ENCODE measurements at places on chromosomes 6 and 20.

DNA sequence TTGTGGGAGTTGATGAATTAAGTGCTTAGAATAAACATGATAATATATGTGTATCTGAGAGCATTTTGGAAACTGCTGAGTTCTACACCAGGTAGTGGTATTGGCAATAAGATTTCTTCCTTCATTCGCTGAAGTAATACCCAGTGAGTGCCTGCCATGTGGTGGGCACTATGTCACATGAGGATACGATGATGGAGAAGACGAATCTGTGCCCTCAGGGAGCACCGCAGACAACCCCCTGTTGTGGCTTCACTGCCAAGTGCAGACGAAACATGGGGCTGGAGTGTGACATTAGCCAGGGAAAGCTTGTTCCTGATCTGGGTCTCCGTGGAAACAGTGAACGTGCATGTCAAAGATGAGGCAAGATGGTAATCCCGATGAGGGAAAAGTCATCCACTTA lies 7.9 kb downstream of the ZNF76 start:
- DNase-seq: no peak

- no peak for DNase-seq
Observed at GRCh38 chr20:40991181-40991889, 37.3 kb upstream of the TOP1 start.

GRCh38 chr6:63816401-63816981 lies 180.9 kb downstream of the PHF3 start:
- DNase-seq: no peak

- DNase-seq: no peak
Observed at GRCh38 chr6:2839195-2839981, 2.3 kb downstream of the SERPINB1 start.

GRCh38 chr6:149936743-149937142 lies 5.1 kb upstream of the ULBP2 start:
- no peak for DNase-seq

DNA sequence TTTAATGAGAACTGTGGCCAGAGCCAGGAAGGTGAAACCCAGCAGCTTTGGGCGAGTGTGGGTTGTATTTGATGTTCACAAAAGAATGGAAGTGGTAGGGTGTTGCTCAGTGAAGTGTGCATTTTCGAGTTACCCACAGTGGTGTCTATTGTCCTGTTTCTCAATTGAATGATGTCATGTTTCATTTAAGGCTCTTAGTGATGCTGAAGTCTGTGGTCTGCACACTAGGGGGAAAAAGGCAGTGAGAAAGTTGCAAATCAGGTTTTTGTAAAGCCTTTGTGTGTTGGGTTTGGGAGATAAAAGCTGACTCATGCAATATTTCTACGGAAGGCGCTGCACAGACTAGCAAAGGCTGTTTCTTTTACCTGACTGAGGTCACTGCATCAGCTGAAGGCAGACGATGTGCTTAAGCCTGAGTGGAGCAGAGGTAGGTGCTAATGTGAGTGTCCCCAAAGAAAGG lies 121.1 kb downstream of the PLEKHG1 start:
- DNase-seq: no peak

- no peak for DNase-seq
Observed at GRCh38 chr20:20814685-20815084, 102.2 kb upstream of the RALGAPA2 start.

GRCh38 chr20:32934580-32934979 lies 69.7 kb downstream of the SUN5 start:
- no peak for DNase-seq

- no peak for DNase-seq
Observed at GRCh38 chr6:131828080-131828479, 20.3 kb downstream of the ENPP1 start.

- no peak for DNase-seq
Observed at GRCh38 chr6:25582101-25582500, 69.9 kb upstream of the SCGN start.

- peak; percentile 3 for DNase-seq
Observed at GRCh38 chr20:37734228-37734985, 40.6 kb downstream of the CTNNBL1 start.

- no peak for DNase-seq
Observed at GRCh38 chr6:155504848-155505607, 49.4 kb upstream of the NOX3 start.

DNA sequence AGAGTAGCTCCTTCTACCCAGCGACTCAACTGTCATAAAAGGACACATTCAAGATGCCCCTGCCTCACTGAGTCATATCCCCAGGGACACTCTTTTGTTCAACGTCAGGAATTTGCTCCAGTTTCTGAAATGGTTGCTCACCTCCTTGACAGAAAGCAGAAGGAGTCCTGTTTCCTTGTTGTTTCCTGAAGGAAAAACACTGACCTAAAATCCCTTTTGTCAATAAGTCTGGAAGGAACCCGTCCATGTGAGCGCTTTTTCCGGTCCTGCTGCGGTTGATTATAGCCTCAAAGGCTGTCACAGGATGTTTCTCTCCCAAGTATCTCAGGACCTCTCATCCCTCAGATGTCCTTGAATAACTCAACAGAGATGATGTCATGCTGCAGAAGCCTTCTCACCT lies 113.6 kb upstream of the PLEKHG1 start:
- no peak for DNase-seq

DNA sequence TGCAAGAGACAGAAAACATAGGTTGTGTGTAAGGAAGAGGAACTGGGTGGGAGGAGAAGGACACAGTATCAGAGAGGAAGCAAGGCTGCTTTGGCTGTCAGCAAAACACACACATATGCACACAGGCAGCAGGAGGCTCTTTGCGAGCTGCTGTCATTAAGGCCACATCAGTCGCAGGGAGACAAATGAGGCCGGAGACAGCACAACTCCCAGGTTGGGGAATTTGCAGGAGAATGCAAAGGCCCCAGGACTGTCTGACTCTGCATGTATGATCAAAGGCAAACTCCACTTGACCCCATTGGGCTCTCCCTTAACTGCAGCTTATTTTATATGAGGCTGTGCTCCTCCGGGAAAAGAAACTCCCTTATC lies 35.3 kb downstream of the METTL24 start:
- DNase-seq: no peak

DNA sequence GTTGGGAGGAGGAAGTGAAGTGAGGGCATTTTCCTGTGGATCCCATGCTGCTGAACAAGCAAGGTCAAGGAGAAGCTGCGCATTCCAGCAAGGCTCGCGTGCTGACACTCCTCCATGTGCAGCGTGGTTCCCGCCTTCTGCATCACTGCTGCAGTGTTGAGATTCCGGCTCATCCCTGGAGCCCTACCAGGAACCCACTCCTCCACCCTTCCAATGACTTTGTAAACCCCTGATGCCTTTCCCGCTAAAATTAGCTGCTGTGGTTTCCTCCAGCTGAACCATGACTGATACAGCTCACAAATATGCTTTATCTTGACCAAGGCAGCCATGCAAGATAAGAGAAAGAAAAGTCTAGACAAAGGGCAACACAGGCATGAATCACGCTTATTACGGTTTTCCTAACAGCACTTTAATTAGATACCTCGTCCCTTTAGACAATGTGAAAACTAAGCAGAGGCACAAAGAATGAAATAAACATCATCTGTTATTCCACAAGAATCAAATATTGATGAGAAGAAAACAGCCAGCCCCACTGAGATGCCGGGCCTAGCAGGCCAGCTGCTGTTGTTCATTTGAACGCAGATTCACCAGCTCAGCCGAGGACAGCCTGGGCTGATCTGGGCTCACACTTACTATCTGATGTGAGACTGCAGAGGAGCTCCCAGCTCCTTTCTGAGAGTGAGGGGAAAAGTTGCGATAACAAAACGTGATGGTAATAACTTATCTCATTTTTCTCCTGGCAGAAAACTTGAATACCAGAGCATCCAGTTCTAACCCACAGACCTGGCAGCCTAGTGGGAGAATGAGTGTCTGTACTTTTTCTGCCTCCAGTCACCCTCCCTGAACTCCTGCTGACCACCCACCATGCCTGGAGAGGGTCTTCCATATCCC lies 14.2 kb upstream of the BNIP5 start:
- no peak for DNase-seq

- DNase-seq: no peak
Observed at GRCh38 chr6:134816780-134817179, 133.1 kb downstream of the ALDH8A1 start.

All from activated CD4-positive, alpha-beta T cell treated with anti-CD3 and anti-CD28 coated beads for 24 hours (primary cell).